ENCODE measurements at places on chromosomes 13 and 19.

DNA sequence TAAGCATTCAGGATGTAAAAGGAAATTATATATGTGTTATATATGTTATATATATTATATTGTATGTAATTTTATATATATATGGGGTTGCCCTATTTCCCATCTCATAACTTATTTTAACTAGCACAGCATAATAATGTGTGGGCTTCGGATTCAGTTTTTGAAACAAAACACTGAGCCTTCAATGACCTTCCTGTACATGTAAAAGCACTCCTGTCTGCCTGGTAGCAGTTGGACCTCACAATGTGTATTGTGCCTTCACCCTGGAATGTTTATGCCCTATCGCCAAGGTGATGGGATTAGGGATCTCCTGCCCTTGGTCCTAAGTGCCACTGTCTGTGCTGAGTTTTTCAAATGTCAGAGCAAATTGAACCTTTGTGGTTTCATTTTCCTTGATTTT lies 968.8 kb downstream of the TUBA3C start:
- no peak for DNase-seq

GRCh38 chr13:20077086-20077485 lies 83.8 kb downstream of the GJA3 start:
- DNase-seq: no peak

GRCh38 chr13:58884353-58885209 lies 1253.0 kb downstream of the PCDH17 start:
- DNase-seq: no peak

DNA sequence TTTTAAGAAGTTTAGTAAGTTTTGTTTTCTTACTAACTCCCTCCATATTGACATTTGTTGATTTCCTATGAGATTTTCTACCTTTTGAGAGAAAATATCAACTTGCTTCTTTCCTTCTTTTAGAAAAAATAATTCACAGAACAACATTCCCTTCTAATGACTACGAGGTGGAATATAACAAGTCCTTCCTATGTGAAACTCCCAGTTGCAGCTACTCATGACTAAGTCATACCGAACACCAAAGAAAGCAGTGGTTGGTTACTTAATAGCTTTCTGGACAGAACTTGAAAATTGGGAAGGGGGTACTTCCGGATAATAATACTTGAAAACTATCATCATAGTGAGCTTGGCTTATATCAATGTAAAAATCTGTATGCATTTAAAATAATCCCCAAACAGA lies 144.8 kb downstream of the DACH1 start:
- no peak for DNase-seq

GRCh38 chr19:5247957-5248705 lies 92.5 kb downstream of the PTPRS start:
- no peak for DNase-seq
